ENCODE measurements at places on chromosomes 5 and 9. TPM values are rescaled to one million over a fixed set of nuclear protein-coding genes. Genes with fewer than 3 reads are reported as not detected.

Gene DAPK1
- total RNA-seq: 4.2 TPM

Gene KCNV2
- not detected for total RNA-seq

Gene BTNL8
- total RNA-seq: not detected

Gene THBS4
- 1.3 TPM for total RNA-seq

Gene FSTL4
- 0.42 TPM for total RNA-seq

Gene SOX30
- total RNA-seq: not detected

Gene PCDHB11
- not detected for total RNA-seq

Gene CDH9
- not detected for total RNA-seq

Gene BARHL1
- not detected for total RNA-seq

Gene DMGDH
- total RNA-seq: not detected

Gene OR1J2
- not detected for total RNA-seq

All from activated T-cell treated with anti-CD3 and anti-CD28 coated beads, Interleukin-2, amount 50 U/mL, for 4 hours (primary cell).